ENCODE measurements at places on chromosomes 16 and 17.

DNA sequence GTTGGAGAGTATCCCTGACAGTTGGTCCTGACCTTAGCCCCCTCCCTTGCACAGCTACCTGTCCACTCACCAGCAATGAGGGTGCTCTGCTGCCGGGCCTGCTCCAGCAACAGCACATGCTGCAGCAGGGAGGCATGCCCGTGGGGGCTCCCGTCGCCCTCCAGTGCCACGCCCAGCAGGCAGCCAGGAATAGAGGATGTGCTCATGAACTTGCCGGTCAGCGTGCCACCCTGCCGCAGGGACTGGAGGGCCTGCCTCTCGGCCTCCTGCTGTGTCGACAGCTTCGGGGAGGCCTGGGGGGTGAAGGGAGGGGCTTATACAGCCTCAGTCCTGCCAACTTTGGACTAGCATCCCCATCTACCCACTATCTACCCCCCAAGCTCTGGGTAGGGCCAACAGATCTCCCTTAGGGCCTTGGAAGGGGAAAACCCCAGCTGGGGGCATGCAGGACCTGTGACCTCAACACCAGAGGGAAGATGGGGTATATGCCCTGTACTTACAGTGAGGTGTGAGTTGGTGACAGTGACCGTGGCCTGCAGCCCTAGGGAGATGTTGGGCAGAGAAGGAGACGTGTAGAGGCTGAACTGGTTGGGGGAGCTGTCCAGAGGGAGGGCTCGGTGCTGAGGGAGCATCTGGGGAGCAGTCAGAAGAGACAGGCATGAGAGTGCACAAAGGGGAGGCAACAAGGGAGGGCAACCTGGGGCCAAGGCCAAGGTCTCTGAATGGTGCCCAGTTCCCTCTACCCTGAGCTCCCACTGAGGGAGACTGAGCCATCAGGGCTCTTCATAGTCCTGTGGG, 20.9 kb downstream of the G6PC3 start:
- DNase-seq, result no peak

DNA sequence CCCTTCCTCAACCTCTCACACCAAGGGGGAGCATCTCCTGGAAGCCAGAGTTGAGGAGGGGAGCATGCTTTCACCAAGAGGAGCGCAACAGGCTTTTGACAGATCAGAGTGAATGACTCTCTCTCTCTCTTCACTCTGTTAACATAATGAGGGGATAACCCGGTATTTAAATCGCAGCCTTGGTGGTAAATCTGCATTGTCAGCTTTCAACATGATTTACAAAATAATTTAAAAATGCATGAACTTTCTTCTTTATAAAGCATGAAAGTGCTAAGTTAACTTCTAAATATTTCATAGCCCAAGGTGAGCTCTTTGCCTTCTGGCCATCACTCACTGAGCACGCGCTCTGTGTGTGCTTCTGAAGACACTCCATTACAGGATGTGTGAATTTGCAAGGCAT, 61.8 kb downstream of the TMEM114 start:
- no peak for DNase-seq

GRCh38 chr16:23333034-23333579, 31.0 kb downstream of the SCNN1B start:
- DNase-seq, result no peak

GRCh38 chr16:57299009-57299718, 14.7 kb upstream of the PLLP start:
- DNase-seq, result no peak

DNA sequence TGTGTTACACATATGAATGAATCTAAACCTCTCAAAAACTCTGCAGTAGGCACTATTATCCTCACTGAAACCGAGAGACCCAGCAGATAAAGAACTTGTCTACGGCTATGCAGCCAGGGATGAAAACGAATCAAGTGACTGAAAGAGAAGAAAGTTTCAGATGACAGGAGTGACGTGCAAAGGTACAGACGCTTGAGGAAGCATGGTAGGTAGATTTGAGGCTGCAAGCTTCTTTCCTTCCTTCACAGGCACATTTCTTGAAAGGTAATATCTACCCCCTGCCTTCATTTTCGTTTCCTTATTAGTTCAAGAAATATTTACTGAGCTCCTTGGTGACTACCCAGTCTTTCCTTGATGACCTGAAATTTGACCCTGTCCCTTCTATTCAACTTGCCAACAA, 211.5 kb upstream of the AXIN2 start:
- DNase-seq, result no peak

GRCh38 chr17:82917699-82918345, 78.0 kb upstream of the ZNF750 start:
- DNase-seq, result no peak

- no peak for DNase-seq
Observed at GRCh38 chr16:67264277-67264676, 15.1 kb upstream of the PLEKHG4 start.

- no peak for DNase-seq
Observed at GRCh38 chr16:22693638-22694340, 120.2 kb upstream of the HS3ST2 start.

- DNase-seq, result peak; percentile 65
Observed at GRCh38 chr17:45428050-45428617, 4.5 kb downstream of the ARHGAP27 start.

GRCh38 chr17:69581061-69581961, 166.8 kb downstream of the MAP2K6 start:
- no peak for DNase-seq

DNA sequence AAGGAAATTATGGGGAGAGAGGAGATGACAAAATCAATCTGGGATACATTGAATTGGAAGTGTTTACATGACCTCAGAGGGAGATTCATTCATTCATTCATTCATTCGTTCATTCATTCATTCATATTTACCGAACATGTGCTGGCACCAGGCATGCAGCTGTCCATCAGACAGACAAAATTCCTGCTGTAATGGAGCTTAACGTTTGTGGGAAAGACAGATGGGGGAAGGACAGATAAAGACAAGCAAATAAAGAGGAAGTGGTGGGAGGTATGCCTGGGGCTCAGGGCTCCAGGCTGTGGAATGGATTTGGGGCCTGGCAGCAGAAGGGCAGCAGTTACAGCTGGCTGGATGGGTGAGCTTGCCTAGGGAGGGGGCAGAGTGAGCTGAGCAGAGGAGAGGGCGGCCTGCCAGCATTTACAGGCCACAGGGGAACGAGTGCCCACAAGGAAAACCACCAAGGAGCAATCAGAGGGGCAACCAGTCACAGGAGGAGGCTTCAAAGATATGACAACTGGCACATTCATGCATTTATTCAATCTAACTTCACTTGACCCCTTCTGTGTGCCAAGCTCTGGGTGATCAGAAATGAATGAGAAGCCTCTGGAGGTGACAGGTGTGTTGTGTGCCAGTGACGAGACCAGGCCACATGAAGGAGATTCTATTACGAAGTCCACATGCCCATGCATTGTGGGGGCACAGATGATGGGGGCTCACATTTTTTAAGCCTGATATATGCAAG, 48.5 kb downstream of the ARHGAP27 start:
- no peak for DNase-seq

GRCh38 chr17:68382582-68383085, 74.7 kb downstream of the WIPI1 start:
- no peak for DNase-seq

GRCh38 chr16:560204-560700, at the start of gene PRR35:
Gene PRR35, plus strand, starts transcription at chr16:560394. Its CDS starts 2,901 bp downstream, at chr16:563295.
- DNase-seq, result no peak

DNA sequence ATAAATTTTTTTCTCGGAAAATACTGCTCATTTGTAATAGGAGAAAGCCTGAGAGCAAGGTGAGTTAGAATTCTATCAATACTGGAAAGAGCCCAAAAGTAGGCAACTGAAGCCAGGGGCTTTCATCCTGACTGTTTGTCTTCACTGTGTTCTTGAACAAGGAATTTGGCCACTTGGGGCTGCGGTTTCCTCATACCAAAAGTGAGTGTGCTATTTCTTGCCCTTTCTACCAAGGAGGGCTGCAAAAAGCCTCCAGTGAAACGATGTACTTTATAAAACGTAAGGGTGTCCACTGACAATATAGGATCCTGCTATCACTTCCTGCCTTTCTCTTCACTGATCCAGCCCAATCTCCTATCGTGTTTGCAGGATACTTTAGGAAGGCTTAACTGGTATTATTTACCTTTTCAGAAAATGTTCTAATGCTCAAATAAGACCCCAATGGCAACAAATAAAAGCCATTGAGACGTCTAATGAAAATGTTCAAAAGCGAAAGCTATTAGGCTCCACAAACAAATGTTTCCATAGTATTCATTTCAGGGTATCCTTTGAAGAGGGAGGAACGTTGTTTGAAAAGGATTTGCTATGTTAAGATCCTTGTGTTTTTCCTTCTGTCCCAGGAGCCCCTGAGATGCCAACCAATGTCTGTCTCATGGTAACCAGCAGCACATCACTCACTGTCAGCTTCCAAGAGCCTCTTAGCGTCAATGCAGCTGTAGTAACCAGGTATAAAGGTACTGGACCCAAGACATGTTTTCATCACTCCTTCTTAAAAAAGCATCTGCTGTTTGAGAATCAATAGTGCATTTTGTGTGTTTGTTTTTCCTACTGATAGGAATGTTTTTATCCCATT, 219.3 kb upstream of the NOG start:
- DNase-seq, result no peak

DNA sequence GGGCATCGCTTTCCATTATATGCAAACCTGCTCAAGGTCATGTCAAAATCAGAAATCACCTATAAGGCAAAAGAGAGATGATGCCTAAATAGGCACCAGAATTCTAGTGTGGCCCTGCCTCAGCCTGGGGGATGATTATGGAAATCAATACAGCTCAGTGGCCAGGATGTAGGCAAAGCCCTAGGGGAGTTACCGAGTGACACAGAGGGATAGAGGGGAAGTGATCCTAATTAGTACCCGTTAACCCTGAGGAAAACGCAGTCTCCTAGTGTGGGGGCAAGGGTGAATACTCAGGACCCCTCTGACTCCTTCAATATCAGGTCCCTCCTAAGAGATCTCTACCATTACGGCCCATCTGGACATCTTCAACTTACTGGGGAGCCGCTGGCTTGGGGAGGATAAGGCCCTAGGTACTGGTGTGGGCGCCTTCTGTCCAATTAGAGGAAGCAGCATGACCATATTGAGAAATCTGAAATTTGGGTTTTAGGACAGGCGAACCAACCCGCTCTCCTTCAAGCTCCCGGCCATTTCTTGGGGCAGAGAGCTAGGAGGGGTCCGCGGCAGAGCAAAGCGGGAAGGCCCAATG, 725 bp downstream of the NT5C3B start:
- DNase-seq, result no peak

- DNase-seq, result no peak
Observed at GRCh38 chr17:76537288-76537577, 276 bp downstream of the CYGB start.

GRCh38 chr16:24646646-24646995, 82.8 kb upstream of the TNRC6A start:
- DNase-seq, result no peak

DNA sequence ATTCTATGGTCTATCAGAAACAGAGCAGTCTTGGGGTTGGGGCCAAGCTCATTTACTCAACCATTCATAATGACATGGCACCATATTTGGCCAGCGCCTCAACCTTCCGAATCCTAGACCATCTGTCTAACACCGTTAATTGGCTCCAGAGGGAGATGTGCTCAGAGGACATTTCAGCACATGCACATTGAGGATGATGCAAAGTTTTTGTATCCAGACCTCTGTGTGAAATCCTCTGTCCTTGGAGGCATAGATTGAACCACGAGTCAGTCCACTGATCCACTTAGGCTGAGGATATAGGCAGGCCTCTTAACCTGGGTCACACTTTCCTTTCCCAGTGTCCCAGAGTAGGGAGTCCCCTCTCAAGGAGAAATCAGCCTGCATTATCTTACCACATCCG, 85.5 kb downstream of the SHISA6 start:
- DNase-seq, result no peak

- DNase-seq, result no peak
Observed at GRCh38 chr16:80569440-80570105, 28.8 kb downstream of the DYNLRB2 start.

- no peak for DNase-seq
Observed at GRCh38 chr16:8767176-8767575, 30.3 kb downstream of the TMEM186 start.

- no peak for DNase-seq
Observed at GRCh38 chr16:53966821-53967571, 263.0 kb downstream of the FTO start.

GRCh38 chr16:49487746-49488145, 114.1 kb downstream of the C16orf78 start:
- no peak for DNase-seq

DNA sequence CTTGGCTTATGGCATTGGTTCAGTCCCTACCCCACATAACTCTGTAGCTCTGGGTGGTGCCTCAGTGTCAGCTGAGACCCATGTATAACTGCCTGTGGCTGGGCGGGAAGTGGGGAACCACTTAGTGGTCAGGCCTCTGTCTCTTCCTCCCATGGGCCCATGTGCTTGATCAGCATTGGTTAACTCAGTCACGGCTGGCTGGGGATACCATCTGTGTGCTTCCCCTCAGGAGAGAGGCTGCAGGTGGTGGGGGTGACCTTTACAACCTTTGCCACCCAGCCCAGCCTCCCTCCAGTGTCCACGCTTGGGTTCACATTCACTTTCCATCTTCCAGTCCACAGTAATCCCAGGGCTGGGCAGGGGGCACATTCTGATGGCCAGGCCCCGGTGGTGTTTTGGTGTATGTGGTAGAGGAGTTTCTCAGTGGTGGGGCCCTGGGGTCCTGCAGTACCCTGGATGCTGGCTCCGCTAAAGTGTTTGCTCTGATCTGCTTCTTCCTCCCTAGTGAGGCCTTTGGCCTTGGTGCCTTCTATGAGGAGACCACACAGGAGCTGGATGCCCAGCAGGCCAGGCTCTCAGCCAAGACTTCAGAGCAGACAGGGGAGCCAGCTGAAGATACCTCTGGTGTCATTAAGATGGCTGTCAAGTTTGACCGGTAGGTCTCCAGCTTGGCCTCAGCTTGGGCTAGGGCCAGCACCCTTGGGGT, 10.2 kb upstream of the NFATC3 start:
- DNase-seq, result peak; percentile 91

GRCh38 chr17:1608676-1609075, 20.0 kb downstream of the SLC43A2 start:
- no peak for DNase-seq

- no peak for DNase-seq
Observed at GRCh38 chr17:6303664-6304063, 131.3 kb downstream of the AIPL1 start.

DNA sequence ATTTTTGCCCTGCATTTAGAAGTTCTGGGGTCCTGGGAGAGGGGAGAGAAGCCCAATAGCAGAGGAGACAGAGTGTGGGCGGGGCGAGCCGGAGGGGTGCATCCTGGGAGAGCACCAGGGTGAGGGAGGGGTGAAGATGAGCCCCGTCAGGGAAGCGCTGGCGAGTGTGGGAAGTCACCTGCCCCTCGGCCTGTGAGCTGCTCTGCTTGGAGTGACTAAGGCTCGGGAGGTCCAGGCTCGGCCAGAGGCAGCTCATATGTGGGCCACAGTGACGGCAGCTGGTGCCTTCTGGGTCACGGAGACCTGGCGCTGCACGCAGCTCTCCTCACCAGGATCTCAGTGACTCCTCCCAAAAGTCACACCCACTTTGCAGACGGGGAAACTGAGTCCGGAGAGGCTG, 1.1 kb downstream of the ZG16B start:
- DNase-seq, result no peak

Data from HL-60 (cell line).